ENCODE measurements at places on chromosomes 3 and 15.

GRCh38 chr3:94176988-94177745 lies 114.3 kb downstream of the NSUN3 start:
- no peak for DNase-seq

DNA sequence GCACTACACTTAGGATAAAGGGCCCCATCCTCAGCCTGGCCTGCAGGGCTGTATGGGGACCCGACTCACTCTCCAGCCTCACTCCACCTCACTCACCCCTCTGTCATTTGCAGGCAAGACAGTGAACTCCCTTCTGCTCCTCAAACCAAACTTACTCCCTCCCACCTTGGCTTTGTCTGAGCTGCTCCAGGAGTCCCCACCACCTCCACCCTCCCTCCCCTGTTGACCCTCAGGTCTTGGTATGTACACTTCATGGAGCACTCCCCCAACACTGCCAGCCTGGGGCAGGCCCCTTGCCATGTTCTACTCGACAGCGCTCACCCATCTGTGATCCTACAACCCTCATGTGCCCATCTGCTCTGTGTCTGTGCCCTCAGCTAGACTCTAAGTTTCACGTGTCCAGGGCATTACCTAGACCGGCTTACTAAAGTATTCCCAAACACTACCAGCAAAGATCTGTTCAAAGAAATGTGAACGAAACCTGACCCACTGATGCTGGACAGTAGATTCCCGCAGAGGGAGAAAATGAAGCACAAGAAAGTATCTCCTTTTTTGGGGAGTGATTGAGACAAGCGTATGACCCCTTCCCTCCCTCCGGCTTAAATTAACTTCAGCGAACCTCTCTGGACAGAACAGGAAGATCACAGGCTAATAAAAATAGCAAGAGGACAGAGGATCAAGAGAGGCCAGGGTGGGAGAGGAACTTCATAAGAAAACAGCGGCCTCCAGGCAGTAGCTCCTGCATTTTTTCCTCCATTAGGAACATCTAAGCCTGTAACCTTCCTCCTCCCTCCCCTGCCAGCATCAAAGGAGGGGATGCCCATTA lies 113.2 kb downstream of the RFTN1 start:
- DNase-seq: no peak

DNA sequence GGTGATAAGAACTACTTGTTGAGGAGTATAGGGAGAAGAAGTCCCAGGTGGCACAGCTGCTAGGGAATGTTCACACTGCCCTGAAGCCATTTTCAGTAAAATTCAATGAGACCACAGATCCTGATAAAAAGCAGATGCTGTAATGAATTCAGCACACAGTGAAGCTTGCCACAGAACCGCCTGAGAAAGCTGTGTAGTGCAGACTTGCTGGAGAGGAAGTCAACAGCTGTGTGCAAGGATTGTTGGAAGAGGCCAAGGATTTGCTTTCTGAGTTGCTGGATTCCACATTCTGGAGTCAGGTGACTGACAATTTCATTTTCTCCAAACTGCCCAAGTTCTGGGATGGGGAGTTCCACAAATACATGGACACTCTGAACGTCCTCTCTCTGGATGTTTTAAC lies 70.9 kb downstream of the ANP32A start:
- no peak for DNase-seq

DNA sequence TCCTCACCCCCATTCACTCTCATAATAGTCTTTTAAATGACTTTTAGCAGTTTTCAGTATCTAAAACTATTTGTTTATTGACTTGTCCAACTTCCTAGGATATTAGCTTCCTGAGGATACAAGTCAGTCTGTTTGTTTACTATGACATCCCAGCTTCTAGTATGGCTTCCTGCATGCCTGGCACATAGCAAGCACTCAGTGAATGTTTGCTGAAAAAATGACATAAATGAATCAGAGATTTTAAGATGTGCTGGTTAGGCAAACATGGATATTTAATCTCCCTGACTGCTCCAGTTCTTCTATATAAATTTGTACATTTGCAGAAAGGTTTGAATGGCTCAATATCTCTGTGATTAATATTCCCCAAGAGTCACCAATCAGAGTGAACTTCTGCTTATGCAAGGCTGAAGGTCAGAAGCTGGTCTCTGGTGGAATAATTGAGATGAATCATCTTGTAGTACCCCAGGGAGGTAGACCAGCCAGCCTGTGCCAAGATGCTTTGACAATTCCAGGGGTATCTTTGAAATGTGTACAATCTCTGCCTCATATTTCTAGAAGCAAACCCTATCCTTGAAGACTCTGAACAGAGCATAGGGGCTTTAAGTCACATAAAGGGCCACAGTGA lies 219.0 kb upstream of the LMCD1 start:
- no peak for DNase-seq

- no peak for DNase-seq
These were observed 245.0 kb downstream of the KLF13 start for GRCh38 chr15:31571676-31572075.

- DNase-seq: no peak
These were observed 50.3 kb upstream of the ACAN start for GRCh38 chr15:88752951-88753350.

- DNase-seq: no peak
These were observed 105.3 kb upstream of the CHMP2B start for GRCh38 chr3:87121856-87122255.

DNA sequence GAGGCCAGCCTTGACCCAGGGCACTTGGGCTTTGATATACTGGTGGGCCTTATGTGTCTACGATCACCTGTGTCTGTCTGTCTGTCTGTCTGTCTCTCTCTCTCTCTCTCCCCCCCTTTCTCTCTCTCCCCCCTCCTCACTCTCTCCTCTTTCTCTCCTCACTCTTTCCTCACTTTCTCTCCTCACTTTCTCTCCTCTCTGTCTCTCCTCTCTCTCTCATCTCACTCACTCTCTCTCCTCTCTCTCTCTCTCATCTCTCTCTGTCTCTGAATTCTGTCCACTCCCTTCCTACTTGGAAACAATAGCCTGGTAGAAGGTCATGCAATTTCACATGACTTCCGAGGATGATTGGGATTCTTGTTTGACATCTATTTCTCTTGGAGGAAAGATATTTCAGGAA lies 269.2 kb upstream of the CHRM5 start:
- no peak for DNase-seq

DNA sequence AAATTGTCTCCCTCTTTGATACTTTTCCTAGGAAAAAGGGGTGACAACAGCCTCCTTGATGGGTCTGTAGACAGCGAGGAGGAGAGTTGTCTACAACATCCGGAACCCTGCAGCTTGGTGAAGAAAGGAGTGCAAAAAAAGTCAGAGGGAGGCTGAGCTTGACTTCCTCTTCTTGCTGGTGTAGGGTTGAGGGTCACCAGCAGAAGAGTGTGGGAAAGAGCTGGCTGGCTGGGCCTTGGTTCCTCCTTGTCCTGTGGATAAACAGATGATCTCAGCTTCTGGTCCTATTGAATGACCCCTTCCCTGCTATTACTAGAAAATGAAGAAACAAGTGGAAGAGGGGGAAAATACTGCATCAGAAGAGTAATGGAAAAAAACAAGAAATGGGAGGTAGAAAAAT lies 20.4 kb downstream of the SLC7A14 start:
- DNase-seq: no peak

DNA sequence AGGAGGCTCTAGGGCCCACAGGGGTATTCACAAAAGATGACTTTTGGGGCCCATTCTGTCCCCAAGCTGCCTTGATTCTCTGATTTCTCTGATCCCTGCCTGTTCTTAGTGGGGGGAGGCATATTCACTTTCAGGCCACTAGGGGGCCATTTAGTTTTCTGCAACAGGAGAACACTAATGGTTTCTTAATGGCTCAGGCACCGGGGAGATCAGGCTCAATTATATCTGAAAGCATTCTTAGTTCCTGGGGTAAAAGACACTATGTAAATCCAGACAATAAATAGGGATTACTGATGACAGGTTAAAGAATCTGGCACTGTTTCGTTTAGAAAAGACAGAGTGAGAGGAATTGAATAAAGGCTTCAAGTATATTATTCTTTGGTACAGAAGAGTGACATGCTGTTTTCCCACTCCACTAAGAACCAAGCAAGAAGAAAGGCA lies 2.5 kb upstream of the INAFM2 start:
- no peak for DNase-seq

DNA sequence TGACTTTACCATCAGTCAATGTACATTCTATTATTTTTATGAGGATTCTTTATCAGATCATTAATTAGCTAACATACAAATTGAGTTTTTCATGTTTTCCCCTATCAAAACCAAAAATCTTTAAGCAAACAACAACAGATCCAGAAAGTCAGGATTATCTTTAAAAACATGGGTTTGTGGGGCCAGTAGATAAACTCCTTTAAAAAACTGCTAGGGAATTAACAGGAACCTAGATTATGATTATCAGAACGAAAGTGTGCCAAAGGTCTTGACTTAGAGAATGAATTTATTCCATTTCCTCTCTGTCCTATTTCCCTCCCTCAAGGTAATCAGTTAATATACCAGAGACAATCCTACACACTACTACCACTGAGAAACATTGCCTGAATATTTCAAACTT lies 13.2 kb upstream of the CCDC13 start:
- DNase-seq: no peak

- no peak for DNase-seq
These were observed 185.3 kb upstream of the FEZF2 start for GRCh38 chr3:62558549-62559112.

- peak; percentile 27 for DNase-seq
These were observed 46.3 kb upstream of the SLC41A3 start for GRCh38 chr3:126130081-126130855.

DNA sequence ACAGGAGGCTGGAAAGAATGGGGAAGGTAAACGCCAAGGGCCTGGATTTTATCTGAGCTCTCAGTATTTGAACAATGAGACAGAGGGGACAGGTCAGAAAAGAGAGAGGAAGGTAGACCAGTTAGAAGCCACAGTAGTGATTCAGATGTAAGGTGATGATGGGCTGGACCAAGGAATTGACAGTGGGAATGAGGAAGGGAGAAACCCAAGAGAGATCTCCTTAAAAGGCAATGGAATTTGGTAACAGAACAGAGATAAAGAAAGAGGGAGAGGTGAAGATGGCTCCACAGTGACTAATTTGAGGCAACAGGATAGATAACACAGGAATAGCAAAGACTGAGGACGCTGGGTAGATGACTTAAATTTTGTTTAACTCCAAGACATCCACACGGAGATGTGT lies 11.4 kb upstream of the HEG1 start:
- DNase-seq: no peak

Data from CD4-positive, alpha-beta T cell (primary cell).